ENCODE measurements at places on chromosomes 1 and 21.

- no peak for DNase-seq
Observed at GRCh38 chr1:6365047-6365446, 28.5 kb downstream of the ACOT7 start.

GRCh38 chr1:61604261-61604660 lies 120.7 kb downstream of the TM2D1 start:
- DNase-seq, result no peak

DNA sequence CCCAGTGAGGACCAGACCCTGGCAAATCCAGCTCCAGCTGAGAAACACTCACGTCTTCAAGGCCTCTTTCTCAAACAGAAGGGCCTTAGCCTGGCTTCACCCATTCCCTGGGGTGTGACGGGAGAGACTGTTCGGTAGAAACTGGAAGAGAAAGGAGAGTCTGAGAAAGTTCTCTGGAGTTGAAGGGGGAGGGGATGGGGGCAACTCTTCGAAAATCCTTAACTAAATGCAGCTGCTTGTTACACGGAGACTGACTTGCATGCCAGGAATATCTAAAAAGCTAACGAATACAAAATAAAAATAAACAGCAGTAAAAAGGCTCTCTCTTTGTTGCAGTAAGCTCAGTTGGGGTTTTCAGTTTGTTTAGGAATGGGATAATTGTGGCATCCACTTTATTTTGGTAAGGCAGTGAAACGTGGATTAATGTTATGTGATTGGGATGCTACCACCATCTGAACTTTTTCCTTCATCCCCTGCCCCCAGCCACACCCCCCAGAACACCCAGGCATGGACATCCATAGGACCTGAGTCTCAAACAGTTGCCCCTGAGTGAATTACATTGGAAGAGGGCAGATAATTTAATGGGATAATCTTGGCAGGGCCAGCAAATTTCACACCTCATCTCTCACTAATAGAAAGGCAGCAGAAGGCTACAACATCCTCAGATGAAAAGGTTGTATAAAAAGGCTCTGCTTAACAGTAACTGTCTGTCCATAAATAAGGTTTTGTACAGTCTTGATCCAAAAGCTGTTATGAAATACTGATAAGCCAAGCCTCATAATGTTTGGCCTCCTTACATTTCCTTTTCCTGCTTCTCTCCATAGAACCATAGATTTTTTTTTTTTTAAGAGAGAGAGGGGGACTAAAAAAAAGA lies 5.8 kb downstream of the ROR1 start:
- peak; percentile 75 for DNase-seq

GRCh38 chr1:10340930-10341590 lies 57.8 kb upstream of the PGD start:
- no peak for DNase-seq

- DNase-seq, result peak; percentile 92
Observed at GRCh38 chr1:110312188-110313121, 26.7 kb upstream of the RBM15 start.

Data from adipocyte (in vitro differentiated cells).